ENCODE measurements at places on chromosomes 1 and 21.

GRCh38 chr1:39431927-39432326, 59.5 kb upstream of the BMP8A start:
- no peak for DNase-seq

GRCh38 chr1:183653462-183653794, 312 bp upstream of the APOBEC4 start:
- DNase-seq = no peak

DNA sequence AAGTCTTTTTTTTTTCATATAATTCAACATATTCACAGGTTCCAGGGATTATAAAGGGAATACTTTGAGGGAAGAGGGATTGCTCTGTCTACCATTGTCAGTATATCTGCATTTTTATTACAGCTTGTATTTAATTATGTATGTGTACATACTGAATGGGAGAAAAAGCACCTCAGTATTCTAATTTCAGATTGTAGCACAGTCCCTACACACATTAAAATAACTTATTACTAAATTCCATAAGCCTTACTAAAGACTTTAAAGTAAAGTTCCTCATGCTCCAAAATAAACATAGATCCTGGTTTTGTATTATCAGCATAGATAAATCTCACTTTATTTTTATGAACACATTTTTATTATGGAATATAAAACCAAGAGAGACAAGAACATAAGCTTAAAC, 134.2 kb downstream of the NCAM2 start:
- DNase-seq = no peak

GRCh38 chr1:66809736-66810326, 8.8 kb upstream of the INSL5 start:
- no peak for DNase-seq

DNA sequence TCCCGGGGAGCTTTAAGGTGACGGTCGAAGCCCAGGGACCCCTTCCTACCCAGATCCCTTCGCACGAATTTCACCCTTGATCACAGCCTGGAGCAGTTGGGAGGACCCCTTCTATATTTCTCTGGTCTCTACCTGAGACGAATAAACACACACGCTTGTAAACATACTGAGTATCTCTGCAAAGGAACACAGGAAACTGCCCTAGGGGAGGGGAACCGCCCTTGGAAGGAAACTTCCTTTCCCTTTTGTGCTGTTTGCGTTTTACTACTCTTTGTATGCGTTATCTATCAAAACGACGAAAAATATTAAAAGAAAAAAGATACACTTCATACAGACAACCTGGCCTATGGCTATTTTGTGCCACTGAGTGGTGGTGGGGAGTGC, 750 bp downstream of the NECAP2 start:
- DNase-seq = no peak

GRCh38 chr1:203565981-203566380, 60.7 kb upstream of the ATP2B4 start:
- DNase-seq = no peak

DNA sequence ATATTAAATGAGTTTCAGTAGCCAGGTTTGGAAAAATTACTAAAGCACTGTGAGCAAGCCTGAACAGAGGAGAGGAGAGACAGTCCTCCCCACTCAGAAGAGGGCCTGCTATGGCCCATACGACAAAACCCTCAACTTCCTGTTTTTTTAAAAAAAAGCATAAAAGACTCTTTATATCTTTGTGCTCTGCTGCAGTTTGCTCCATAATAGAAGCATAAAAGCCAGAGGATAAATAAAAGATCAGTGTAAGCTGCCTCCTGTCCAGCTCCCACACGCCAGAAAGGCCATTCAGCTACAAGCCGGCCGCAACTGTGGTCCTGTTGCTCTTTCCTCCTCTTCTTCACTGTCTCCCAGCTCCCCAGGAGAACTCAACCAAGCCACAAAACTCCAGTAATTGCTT, 37.8 kb downstream of the NID1 start:
- DNase-seq = no peak

- DNase-seq = no peak
These were observed 19.4 kb downstream of the KNCN start for GRCh38 chr1:46532095-46532494.

DNA sequence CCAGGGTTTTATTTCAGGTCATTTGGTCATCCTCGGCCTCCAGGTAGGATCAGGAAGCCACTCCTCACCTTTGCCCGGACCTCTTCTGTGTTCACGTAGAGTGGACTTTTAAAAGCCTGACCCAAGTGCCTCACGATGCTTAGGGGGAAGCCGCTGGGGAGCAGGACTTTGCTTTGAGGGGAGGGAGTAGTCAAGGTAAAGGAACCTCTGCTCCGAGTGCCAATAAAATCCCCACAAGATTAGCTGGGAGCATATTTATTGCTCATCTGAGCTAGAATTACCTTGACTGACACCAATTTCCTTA, 603 bp upstream of the DHRS3 start:
- no peak for DNase-seq

GRCh38 chr1:79496129-79496528, 489.6 kb upstream of the ADGRL4 start:
- DNase-seq = no peak

DNA sequence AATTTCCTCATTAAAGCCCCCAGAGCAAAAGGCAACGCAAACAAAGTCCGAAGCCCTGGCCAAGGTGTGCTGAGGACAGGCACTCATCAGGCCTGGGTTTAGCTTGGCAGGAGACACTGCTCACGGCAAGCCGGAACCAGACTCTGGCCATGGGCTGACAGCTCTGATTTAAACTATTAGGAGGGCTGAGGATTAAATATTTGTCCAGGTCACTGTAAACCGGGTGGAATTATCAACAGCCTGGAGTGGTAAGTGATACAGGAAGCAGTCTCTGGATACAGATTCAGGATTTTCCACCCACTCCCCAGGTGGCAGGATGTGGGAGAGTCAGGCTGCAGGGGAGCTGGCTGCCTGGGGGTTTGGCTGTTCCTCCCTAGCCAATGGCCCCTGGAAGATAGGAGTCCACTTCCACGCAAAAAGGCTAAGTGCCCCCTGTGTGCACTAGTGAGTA, 42.4 kb downstream of the SLC66A1 start:
- no peak for DNase-seq

DNA sequence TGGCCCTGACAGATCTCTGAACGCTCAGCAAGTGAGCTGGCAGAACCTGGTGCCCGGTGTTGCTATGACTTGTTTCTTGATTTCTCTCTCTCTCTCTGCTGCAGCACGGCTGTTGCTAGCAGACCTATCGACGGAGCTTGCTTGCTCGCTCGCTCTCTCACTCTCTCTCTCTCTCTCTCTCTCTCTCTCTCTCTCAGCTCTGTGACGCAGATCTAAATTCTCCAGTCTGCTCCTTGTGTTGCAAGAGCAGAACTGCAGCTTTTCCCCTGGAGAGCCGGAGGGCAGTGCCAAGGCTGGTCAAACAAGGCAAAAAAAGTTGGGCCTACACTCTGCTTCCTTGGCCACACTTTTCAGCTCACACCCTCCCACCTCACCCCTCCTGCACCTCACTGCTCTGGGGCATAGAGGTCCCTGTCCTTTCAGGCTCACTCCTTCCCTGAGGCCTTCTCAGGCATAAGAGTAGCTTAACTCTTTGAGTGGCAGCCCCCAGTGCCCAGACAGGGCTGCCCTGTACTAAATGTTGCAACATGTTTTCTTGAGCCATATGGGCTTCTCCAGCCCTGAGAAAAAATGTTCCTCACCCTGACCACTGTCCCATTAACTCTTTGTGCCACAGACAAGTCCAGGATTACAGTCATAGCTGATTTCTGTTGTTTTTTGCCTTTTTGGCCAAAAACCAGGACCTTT, 72.2 kb downstream of the CD46 start:
- no peak for DNase-seq

- DNase-seq = no peak
These were observed 16.9 kb downstream of the CTH start for GRCh38 chr1:70427976-70428375.

GRCh38 chr1:37673920-37674319, 18.4 kb upstream of the CDCA8 start:
- no peak for DNase-seq

DNA sequence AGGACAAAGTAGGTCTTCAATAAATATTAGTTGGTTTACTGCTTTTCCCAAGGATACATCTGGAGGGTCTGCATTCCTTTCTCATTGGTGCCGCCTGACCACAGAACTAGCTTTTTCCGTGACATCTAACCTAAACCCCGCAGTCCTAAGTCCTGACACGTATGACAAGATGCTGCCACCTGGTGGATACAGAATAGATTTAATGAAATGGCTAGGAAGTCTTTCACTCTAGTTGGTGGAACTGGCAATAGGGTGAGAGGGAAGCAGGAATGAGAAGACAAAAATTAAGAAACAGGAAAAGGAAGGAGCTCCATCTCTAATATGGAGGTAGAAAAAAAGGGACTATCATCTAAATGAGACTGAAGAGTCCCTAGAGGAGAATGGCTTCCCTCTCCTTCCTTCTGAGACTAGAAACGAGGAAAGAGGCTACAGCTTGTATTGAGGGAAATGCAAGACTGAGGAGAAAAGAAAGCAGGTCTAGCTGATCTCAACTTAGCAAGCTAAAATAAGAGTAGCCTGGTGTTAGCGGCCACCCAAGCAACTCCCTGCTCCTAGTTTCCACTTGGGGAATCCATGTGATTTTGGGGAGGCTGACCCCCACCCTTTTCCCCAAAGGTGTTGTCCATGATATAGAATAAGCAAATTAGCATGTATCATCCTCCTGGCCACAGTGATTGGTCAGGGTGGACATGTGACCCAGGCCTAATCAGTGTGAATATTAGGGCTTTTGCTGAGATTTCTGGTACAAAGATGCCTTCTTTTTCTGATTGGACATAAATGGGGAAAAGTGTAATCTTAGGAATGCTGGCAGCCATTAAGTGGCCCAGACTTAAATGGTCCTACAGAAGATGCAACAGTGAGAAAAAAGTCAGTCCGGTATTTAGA, 5.9 kb downstream of the RFX5 start:
- DNase-seq = peak; percentile 91

DNA sequence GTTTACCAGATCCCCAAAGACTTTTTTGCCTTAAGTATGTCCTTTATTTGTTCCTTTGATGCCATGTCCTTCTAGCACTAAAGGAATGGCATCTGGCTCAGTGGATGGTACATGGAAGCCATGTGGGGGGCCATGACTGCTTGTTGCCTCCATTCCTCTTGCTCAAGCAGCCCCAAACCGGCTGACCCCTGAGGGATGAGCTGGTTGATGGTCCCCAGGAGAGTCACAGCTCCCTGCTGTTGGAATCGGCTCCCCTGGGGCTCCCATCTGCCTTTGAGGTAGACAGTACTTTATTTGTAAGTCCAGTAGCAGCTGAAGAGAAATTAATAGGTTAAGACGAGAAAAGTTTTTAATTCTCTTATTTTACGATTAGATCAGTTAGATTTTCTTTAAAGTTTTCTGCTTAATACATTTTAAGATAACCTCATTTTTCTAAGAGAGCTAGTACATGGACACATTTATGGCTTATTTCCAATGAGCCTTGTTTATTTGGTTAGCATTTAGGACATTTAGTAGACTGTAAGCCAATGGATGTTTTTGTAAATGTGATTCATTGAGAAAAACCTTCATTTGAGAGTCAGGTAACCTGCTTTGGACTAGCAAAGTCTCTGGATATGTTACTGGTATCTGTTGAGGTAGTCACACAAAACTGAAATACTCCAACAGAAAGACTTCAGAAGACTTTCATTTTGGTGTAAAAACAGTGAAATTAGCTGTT, 88.2 kb downstream of the CAMTA1 start:
- DNase-seq = no peak

GRCh38 chr21:45911806-45912325, 69.7 kb upstream of the COL6A1 start:
- DNase-seq = no peak

DNA sequence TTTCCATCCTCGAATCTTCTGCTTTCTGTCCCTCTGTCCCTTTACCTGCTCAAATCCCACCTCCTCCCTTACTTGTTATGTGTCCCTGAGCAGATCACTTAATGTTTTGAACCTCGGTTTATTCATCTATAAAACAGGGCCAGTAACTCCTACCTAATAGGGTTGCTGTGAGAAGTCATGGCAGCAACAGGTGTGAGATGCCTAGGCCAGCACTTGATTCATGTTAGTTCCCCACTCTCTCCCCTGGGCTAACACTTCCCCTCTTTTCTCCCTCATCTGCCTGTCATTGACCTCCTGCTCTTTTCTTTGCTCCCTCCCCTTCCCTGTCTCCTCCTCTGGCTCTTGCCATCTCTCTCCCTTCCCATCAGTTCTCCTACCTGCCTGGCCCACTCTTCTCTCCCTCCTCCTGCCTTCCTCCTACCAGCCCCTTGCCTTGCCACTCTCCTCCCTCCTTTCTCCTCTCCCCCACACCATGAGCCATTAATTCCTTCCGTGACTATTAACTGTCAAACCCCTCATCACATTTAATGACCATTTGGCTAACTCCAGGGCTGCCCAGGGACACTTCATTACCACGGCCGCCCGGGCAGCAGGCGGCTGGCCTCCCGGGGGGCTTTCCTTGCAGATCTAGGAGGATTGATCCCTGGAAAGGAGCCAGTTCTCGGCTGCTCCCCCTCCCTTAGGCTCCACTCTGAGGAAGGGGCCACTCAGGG, 90.6 kb upstream of the CD1D start:
- DNase-seq = no peak

DNA sequence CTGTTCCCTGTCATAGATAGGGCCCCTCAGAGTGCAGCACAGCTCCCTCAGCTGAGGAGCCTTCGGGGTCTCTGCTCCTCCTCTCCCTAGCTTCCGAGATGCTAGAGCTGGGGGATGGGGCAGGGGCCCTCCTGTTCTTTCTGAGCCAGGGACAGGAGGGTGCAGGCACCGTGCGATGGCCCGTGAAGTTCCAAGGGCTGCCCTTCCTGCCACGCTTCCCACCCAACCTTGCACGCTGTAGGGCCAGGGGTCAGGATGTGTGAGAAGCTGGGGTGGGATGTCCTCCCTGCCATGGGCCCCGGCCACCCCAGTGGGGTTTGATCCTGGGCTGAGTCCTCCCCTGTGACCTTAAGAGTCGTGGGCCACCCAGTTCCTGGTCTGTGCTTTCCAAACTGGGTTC, 240.7 kb upstream of the C1orf174 start:
- DNase-seq = no peak

GRCh38 chr1:200674838-200675587, 5.3 kb upstream of the DDX59 start:
- no peak for DNase-seq

- DNase-seq = no peak
These were observed 24.9 kb upstream of the KCNC4 start for GRCh38 chr1:110185181-110185580.

- no peak for DNase-seq
These were observed 22.2 kb upstream of the CTTNBP2NL start for GRCh38 chr1:112373806-112374205.

GRCh38 chr1:95278173-95279006, 44.4 kb downstream of the RWDD3 start:
- DNase-seq = peak; percentile 4

GRCh38 chr1:17531343-17531681, 8.2 kb upstream of the ARHGEF10L start:
- no peak for DNase-seq
